ENCODE measurements at places on chromosomes 5 and 9. TPM values are rescaled to one million over a fixed set of nuclear protein-coding genes. Genes with fewer than 3 reads are reported as not detected.

Gene CRHBP
- 0.82 TPM for total RNA-seq

Gene PCDHB7
- 0.47 TPM for total RNA-seq

Gene PTGDS
- total RNA-seq = 33.0 TPM

Gene CER1
- total RNA-seq = not detected

Gene PCDHGB6
- total RNA-seq = 3.5 TPM

Data from smooth muscle cell of the coronary artery (primary cell).